Hepatocyte (in vitro differentiated cells): ENCODE measurements at places on chromosomes 2 and 18. TPM values are rescaled to one million over a fixed set of nuclear protein-coding genes. Genes with fewer than 3 reads are reported as not detected.

GRCh38 chr2:169815849-169816248 is 8.9 kb downstream of the METTL5 start:
- no peak overlapping the region for H3K27ac ChIP-seq
- H3K36me3 ChIP-seq, result no peaks in the 10 kb centered on the region
- no peaks in the 10 kb centered on the region for H3K27me3 ChIP-seq
- no peak for DNase-seq

GRCh38 chr2:216540920-216541319 is 42.3 kb downstream of the RPL37A start:
- H3K36me3 ChIP-seq, result no peaks in the 10 kb centered on the region
- peak overlapping the region; percentile 36 for H3K27ac ChIP-seq
- no peak for DNase-seq

DNA sequence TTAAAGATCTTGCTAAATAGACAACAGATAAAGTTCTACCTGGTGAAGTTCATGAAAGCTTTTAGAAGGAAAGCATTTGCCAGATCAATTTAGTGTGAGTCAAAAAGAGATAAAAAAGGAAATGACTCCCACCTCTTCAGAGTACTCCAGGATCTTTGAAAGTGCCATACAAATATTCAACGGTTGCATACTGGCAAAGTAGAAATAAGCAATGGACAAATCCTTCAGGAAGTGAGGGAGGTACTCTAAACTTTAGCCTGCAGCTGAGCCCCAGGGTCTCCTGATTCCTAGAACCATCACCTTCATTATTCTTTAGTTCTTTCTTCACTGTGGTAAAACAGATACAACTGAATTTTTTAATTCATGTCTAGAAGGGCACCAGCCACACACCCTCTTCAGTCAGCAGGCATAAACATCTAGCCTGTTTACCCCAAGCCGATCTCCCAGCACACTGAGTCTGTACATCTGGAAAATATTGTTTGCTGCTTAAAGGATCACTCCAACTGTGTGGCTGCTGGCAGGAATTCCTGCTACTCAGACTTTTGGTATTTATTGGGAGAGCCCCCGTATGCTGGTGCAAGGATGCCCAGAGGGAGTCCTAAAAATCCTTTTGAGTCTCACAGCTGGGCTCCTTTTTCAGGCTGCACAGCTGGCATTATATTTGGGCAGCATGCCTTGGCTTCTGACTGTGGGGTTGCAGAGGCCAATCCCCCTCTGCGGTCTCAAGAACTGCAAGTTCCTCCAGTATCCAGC is 72.3 kb upstream of the SESTD1 start:
- no peak overlapping the region for H3K4me3 ChIP-seq
- H3K27ac ChIP-seq, result no peak overlapping the region
- H3K36me3 ChIP-seq, result no peaks in the 10 kb centered on the region
- H3K4me1 ChIP-seq, result peaks cover 3% of the 10 kb centered on the region
- peak; percentile 52 for DNase-seq

DNA sequence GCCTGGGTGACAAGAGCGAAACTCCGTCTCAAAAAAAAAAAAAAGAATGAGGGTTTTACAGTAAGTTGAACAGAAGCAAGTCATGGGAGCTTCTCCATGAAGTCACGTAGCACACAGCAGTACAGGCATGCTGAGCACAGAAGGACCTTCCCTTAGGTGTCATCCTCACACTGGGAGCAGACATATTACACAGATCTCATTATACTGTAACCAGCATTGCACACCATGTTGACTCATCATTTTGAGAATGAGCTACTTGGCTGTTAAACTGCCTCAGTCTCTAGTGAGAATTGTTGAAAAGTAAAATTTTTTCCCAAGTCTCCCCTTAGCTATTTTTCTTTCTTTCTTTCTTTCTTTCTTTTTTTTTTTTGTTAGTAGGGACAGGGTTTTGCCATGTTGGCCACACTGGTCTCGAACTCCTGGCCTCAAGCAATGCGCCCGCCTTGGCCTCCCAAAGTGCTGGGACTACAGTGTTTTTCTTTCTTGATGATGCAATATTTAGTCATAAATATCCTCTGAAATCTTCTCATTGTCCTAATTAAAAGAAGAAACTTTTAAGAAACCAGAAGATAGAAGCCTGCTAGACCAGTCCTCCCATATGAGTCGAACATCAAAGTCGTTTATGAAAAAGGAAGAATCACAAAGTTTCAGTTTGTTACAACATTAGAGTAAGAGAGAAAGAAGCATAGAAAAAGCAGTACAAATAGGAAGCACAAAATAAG is 37.9 kb upstream of the PPP1CB start:
- H3K27me3 ChIP-seq, result no peaks in the 10 kb centered on the region
- peaks cover 28% of the 10 kb centered on the region for H3K4me1 ChIP-seq
- H3K4me3 ChIP-seq, result no peak overlapping the region
- no peaks in the 10 kb centered on the region for H3K36me3 ChIP-seq
- no peak for DNase-seq
- no peak overlapping the region for H3K27ac ChIP-seq

DNA sequence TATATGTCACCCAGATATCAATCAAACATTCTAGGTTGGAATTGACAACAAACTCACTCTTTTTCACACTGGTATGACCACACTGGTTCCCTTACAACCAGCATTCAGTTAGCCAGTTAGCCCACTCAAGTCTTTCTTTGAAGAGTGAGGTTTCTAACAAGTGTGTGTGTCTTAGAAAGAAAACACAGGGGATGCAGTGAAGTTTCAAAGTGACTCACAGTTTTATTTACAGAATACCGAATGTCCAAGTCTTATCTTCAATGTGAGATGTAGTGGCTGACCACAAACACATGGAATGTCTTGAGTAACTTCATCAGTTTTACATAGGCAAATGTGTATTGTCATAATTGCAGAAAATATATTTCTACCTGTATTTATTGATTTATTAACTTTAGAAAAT is 274.7 kb upstream of the HNMT start:
- H3K4me1 ChIP-seq, result no peaks in the 10 kb centered on the region
- no peak for DNase-seq
- H3K36me3 ChIP-seq, result no peaks in the 10 kb centered on the region
- no peak overlapping the region for H3K4me3 ChIP-seq

DNA sequence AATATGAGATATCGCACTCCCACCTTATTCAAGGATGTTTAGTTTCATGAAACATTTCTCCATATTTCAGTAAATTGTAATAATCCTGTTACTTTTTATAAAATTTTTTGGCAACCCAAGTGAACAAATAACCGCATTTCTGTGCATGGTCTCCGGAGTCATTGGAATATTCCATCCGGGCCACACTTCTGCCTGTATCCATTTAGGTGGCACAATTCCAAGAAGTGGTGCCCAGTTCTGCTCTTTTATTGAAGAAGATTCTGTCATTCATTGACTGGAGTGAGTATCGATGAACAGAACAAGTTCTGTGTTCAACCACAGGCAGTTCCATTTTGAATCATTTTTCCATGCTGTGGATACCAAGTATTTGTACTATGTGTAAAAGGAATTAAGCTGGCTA is 26.6 kb upstream of the ICOS start:
- H3K36me3 ChIP-seq, result no peaks in the 10 kb centered on the region
- no peak for DNase-seq
- no peaks in the 10 kb centered on the region for H3K27me3 ChIP-seq

DNA sequence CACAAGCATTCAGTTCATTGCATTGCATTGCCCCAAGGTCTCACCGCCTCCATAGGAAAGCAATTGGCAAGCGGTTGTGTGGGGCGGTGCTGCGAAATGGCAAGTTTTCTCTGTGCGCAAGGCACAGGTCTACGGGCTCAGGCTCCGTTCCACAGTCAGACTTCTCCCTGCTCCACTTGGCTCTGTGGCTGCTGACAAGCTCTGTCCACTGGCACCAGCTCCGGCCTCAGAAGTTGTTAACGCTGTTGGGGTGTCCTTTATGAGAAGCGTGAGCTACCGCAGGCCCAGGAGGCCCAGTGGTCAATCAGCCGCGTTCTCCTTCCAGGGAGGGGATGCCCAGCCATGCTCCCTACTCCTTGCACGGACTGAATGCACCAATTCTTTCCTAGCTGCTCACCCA is 87.0 kb upstream of the GATA6 start:
- no peaks in the 10 kb centered on the region for H3K36me3 ChIP-seq
- H3K27ac ChIP-seq, result peak overlapping the region; percentile 91
- H3K4me1 ChIP-seq, result peaks cover 19% of the 10 kb centered on the region
- no peak for DNase-seq

GRCh38 chr2:70977605-70978205 is 725 bp upstream of the ANKRD53 start:
- no peak for DNase-seq
- H3K4me3 ChIP-seq, result peak overlapping the region; percentile 60

- peak overlapping the region; percentile 63 for H3K27ac ChIP-seq
- no peak overlapping the region for H3K4me3 ChIP-seq
- H3K36me3 ChIP-seq, result no peaks in the 10 kb centered on the region
- DNase-seq, result no peak
Observed at GRCh38 chr18:23723121-23723520, 33.9 kb downstream of the LAMA3 start.

DNA sequence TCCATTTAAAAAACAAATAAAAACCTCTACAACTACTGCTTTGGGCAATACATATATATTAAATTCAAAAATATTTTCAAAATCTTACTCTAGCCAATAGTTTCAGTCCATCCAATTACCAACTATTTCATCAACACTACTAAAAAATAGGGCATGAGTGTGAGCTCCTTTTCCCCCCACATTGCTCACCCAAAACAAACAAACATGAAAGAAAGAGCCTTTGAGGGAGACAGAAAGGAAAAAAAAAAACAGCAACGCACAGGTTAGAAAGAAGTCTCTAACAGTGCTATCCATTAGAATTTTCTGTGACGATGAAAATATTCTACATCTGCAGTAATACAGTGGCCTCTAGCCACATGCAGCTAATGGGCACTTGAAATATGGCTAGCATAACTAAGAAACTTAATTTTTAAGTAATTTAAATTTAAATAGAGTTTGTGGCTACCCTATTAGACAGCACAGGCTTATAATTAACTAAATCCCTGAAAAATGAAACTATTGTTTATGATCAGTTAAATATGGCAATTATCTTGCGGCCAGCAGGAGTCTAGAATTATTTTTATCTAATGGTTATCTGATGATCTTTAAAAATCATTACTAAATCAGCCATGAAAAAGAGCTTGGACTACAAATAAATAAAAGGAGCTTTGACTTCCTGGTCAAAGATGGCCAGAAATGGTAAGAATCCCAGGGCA is 59.2 kb downstream of the RBMS1 start:
- H3K4me3 ChIP-seq, result no peak overlapping the region
- DNase-seq, result no peak
- no peaks in the 10 kb centered on the region for H3K4me1 ChIP-seq
- no peak overlapping the region for H3K27ac ChIP-seq

GRCh38 chr2:234764372-234764771 is 187.4 kb upstream of the SH3BP4 start:
- no peak for DNase-seq
- H3K36me3 ChIP-seq, result no peaks in the 10 kb centered on the region
- H3K4me1 ChIP-seq, result no peaks in the 10 kb centered on the region
- no peaks in the 10 kb centered on the region for H3K27me3 ChIP-seq
- no peak overlapping the region for H3K4me3 ChIP-seq
- H3K27ac ChIP-seq, result no peak overlapping the region

DNA sequence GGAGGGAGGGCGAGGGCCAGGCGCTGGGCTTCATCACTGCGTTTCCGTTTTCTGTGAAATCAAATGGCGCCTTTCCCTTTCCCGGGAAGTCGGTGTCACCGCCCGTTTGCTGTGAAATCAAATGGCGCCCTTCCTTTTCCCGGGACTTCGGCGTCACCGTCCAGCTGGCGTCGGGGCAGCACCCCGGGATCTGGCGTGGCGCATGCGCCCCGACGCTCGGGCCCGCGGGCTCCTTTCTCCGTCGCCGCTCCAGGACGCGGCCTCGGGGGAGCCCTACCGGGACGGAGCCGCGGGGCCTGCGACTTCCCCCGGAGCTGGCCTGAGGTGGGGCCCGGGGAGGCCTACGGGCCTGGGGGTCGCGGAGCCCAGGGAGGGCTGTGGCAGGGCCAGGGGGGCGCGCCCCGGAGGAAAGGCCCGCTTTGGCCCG is at the start of gene FAM228A:
Gene FAM228A, plus strand, starts transcription at position 203 of the 427 bp plus-strand sequence. CDS start 428 bp downstream, outside the sequence.
- H3K27ac ChIP-seq, result no peak within 1 kb of the TSS
- H3K36me3 ChIP-seq, result no peaks in the 10 kb centered on the region
- DNase-seq, result no peak
- no peak within 1 kb of the TSS for H3K4me3 ChIP-seq
- H3K27me3 ChIP-seq, result no peaks in the 10 kb centered on the region
- no peaks in the 10 kb centered on the region for H3K4me1 ChIP-seq

GRCh38 chr2:3672861-3673678 is 15.1 kb downstream of the ALLC start:
- DNase-seq, result no peak
- H3K27ac ChIP-seq, result no peak overlapping the region
- H3K27me3 ChIP-seq, result no peaks in the 10 kb centered on the region
- no peaks in the 10 kb centered on the region for H3K36me3 ChIP-seq

GRCh38 chr2:181420259-181421130 is 36.7 kb upstream of the ITGA4 start:
- H3K36me3 ChIP-seq, result no peaks in the 10 kb centered on the region
- no peak overlapping the region for H3K27ac ChIP-seq
- H3K4me3 ChIP-seq, result no peak overlapping the region
- H3K27me3 ChIP-seq, result no peaks in the 10 kb centered on the region

GRCh38 chr2:190535586-190535985 is 1.1 kb upstream of the NEMP2 start:
- peaks cover 19% of the 10 kb centered on the region for H3K4me1 ChIP-seq
- H3K36me3 ChIP-seq, result no peaks in the 10 kb centered on the region
- peak overlapping the region; percentile 63 for H3K4me3 ChIP-seq
- DNase-seq, result no peak
- no peaks in the 10 kb centered on the region for H3K27me3 ChIP-seq
- peak overlapping the region; percentile 98 for H3K27ac ChIP-seq

The KIF1A gene
- total RNA-seq, result 16.5 and 28.2 TPM in 2 replicates

The CFAP65 gene
- 0.03 and 0.12 TPM in 2 replicates for total RNA-seq

The LIMS4 gene
- 0.90 and 3.0 TPM in 2 replicates for total RNA-seq

The MITD1 gene
- 41.1 and 44.8 TPM in 2 replicates for total RNA-seq

The UGT1A8 gene
- total RNA-seq, result 0.08 and 0.10 TPM in 2 replicates

The MYCN gene
- 14.6 and 16.7 TPM in 2 replicates for total RNA-seq

The BCL2L11 gene
- 25.3 and 26.5 TPM in 2 replicates for total RNA-seq

The COL4A4 gene
- total RNA-seq, result 1.7 and 3.0 TPM in 2 replicates

The CPLX4 gene
- total RNA-seq, result not detected in 2 replicates

The CRACDL gene
- total RNA-seq, result 0.40 and 0.47 TPM in 2 replicates
